ENCODE measurements at places on chromosomes 7 and 10. TPM values are rescaled to one million over a fixed set of nuclear protein-coding genes. Genes with fewer than 3 reads are reported as not detected.

DNA sequence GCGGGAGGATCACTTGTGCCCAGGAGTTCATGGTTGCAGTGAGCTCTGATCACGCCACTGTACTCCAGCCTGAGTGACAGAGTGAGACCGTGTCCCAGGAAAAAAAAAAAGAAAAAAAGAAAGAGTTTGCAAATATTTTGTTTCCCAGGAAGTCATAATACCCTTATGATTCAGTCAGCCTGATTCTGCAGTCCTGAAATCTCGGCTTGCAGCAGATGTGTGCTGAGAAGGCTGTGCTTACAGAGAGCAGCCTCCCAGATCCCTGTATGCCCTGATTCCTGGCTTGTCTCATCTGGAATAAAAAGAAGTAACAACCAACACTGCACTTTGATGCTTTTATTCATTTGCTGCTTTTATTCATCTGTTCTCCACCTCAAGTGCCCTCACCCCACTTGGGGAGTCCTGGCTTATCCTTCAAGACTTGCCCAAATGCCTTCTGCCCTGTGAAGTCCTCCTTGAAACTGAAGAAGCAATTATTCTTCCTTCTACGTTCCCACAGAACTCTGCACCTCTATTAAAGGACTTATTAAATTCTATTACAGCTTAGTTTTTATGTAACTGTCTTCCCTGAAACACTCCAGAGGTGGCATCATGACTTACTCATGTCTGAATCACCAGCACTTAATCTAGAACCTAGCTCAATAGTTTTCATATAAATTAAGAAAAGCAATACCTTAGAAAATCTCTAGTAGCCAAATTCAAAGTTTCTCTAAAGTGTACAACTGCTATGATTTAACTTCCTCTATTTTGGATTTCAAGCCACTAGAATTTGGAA, 27.7 kb upstream of the BPGM start:
- no peak for DNase-seq

DNA sequence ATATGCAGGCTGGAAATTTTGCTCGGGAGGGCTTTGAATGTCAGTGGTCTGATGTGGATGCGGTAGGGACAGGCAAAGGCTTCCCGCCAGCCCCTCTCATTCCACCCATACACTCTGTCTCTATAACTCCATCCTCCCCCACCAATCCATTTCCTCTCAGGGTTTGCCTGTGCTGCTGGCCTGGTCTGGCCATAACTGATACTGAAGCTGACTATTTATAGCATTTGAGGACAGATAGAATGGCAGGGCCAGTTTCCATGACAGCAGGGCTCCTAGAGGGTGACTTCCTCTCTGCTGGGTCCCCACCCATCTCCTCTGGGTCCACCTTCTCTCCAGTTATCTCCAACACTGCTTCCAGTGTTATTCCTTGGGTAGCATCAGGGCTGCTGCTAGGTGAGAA, 6.6 kb upstream of the PDLIM1 start:
- no peak for DNase-seq

- no peak for DNase-seq
Measured at GRCh38 chr7:155943251-155943899, 131.1 kb upstream of the SHH start.

DNA sequence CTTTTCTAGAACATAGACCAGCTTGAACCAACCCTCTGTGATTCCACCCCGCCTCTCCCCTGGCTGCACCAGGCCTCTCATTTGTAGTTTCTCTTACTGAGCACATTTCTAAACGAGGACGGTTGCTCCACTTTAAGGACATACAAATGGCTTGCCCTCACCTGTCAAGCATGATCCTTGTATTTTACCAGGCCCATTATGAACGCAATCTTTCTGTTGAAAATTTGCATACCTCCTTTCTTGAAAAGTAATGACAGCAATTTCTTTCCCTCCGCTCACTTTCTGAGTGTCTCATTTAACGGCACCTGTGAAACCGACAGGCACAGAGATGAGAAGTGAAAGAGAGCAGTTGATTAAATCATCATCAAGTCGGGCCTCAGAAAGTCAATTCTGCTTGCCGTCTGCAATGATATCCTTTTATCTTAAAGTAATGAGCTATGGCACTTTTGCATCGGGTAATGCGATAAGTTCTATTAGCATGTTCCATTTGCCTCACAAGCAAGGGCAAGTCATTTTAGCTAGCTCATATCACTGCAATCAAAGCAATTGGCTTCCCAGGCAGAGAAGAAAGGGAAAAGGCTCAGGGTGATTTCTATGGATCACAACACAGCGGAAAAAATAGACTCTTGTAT, 705.6 kb upstream of the GALNT17 start:
- DNase-seq: no peak

Gene OR2A42
- not detected for total RNA-seq

Gene VSTM4
- total RNA-seq: 10.2 TPM
